Globus pallidus (tissue), 1 donor: ENCODE measurements at places on chromosomes 3 and 15.
A peak's percentile ranks its signal among the peaks of the same experiment; 100 is the strongest.

- no peak for DNase-seq
Measured at GRCh38 chr15:74381190-74381453, 13.7 kb upstream of the CYP11A1 start.

DNA sequence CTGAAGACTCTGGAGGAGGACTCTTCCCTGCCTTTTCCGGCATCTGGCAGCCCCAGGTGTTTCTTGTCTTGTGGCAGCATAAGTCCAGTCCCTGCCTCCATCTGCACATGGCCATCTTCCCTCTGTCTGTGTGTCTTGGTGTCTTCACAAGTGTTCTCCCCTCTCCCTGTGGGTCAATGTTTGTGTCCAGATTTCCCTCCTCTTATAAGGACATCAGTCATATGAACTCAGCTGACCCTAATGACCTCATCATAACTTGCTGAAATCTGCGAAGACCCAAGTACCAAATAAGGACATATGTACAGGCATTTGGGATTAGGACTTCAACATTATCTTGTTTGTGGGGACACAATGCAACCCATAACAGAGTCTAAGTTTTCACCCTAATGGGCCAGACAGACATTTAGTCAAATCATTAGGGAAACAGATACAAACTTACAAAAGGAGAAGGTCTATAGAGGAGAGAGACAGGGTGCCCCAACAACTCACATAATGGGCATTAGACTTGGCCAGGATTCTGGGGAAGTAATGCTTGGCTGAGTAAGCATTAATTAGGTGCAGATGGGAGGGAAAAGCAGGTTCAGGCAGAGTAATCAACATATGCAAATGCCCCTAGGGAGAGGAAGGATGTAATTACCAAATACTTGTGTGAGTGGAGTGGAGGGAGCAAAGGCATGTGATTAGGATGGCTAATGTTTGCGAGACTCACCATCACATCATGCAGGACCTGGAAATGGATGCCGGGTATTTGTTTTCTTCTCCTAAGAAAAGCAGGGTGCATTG, 372.8 kb upstream of the TBL1XR1 start:
- DNase-seq, result no peak

DNA sequence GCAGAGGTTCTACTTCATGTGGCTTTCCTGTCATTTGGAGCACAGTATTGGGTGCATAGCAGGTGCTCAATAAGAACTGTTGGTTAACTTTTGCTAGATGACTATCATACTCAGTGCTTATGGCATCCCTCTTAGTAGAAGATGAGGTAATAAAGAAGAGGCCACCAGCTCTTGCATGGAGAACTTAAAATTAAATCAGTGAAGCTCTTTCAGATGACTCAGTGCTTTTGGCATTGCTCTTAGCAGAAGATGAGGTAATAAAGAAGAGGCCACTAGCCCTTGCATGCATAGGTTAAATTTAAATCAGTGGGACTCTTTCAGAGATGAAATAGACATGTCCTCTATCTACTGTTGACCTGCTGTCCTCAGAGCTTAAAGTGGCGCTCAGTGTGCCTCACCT, 109.4 kb upstream of the FGF7 start:
- DNase-seq, result no peak

DNA sequence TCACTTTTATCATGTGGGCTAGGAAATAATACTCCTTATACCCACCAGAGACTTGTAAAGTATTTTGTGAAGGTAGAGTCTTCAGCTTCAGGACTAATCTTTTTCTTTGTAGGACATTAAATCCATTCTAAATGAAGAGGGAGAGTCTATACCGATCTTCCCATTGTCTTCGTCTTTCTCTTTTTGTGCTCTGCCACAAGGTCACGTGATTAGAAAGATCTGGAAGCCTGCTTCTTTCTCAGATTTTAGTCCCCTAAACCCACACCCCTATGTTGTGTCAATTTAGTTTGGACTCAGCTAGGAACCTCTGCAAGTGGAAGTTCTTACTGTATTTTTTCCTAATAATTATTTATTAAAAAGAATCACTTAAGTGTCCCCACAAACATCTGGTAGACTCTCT, 507.3 kb downstream of the PYDC2 start:
- DNase-seq, result no peak

GRCh38 chr15:79659691-79660090, 227.6 kb downstream of the MINAR1 start:
- no peak for DNase-seq

- no peak for DNase-seq
Measured at GRCh38 chr3:8709287-8709686, 24.3 kb upstream of the CAV3 start.

GRCh38 chr3:50483374-50483773, 20.1 kb downstream of the CACNA2D2 start:
- DNase-seq, result no peak

DNA sequence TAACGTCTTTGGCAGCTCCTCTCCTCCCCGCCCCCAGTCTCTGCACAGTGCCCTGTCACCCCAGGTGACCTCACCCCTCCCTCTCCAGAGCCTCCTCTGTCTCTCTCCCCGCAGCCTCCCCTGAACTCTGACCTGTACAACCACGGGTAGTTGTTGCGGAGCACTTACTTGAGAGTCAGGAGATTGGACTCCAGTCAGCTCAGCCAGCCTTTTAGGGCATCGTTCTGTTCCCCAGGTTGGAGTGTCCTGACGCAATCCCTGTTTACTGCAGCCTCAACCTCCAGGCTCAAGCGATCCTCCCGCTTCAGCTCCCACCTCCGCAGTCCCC, 177.7 kb downstream of the UACA start:
- DNase-seq, result no peak

- DNase-seq, result no peak
Measured at GRCh38 chr3:156825795-156826143, 384 bp upstream of the LEKR1 start.

GRCh38 chr3:124395584-124396338, 334.5 kb upstream of the UMPS start:
- DNase-seq, result no peak

- DNase-seq, result no peak
Measured at GRCh38 chr15:37104424-37104981, 4.2 kb upstream of the MEIS2 start.

DNA sequence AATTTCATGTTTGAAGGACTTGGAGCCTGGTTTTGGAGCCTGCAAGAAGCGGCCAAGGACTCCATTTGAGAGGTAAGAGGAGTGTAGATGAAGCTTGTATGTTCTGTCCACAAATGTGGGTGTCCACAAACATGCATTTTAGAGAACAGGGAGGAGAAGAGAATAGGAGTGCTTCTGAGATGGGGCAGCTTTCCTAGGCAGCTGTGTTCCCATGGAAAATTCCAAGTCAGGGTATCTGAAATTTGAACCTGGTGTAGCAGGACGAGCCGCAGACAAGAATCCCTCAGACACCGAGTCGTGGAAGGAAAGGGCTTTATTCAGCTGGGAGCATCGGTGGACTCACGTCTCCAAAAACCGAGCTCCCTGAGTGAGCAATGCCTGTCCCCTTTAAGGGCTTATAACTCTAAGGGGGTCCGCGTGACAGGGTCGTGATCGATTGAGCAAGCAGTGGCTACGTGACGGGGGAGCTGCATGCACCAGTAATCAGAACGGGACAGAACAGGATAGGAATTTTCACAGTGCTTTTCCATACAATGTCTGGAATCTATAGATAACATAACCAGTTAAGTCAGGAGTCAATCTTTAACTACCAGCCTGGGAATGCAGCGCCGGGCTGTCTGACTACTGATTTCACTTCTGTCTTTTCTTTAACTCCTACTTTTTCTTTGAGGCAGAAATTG, 71.4 kb upstream of the WDR72 start:
- DNase-seq, result no peak

DNA sequence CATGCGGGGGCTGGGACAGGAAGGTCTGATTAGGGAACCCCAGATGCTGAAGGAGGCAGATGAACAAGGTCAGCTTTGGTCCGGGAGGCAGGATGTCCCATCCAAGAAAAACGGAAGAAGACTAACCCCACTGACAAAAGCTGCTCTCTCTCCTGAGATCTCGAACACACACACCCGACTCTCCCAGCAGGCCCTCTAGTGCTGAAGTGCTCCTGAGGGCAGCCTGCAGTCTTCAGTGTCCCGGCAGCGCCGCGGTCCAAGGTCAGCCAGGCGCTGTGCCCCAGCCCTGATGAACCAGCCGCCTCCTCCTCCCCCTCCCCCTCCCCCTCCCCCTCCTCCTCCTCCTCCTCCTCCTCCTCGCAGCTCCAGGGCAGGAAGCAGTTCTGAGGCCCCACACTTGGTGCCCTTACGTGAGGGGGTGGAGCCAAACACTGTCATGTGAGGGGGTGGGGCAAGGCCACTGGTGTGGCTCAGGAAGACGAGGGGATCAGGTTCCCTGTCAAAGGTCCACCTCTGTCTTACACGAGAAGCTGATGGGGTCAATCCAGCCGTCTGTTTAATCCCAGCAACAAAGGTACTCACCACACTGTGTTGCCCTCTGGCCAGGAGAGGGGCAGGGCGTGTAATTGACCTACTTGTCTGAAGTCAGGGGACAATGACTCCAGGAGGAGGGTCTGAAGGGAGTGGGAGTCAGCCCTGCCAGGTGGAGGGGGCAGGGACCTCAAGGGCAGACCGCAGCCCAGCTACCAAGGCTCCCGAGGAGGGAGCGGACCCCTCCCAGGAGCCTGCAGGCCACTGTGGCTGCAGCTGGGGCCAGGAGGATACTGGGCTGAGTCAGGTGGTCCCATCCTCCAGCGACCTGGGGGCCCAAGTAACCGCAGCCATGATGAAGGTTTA, 34.3 kb downstream of the PRR23E start:
- no peak for DNase-seq

DNA sequence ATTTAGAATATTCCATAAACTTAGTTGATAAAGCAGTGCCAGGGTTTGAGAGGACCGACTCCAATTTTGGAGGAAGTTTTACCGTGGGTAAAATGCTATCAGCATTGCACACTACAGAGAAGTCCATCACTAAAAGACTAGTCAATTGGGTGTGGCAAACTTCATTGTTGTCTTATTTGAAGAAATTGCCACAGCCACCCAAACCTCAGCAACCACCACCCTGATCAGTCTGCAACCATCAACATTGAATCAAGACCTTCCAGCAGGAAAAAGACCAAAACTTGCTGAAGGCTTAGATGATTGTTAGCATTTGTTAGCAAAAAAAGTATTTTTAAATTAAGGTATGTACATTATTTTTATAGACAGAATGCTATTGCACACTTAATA, 60.5 kb downstream of the KLF13 start:
- no peak for DNase-seq

DNA sequence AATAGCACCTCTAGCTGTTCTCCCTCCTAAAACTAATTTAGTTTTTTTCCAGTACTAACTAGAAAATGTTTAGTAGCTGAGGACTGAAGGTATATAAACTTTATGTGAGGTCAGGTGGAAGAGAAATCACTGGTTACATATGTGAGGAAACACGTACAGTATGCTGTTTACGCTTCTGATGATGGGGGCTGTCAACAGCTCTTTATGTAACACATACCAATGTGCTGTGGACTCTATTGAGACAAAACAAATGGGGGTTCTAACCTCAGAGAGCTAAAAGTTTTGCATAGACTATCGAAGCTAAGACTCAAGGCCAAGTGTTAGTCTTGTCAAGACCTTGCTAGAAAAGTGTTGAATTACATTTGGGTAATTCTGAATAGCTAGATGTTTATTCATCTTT, 107.5 kb downstream of the SYNPR start:
- no peak for DNase-seq

DNA sequence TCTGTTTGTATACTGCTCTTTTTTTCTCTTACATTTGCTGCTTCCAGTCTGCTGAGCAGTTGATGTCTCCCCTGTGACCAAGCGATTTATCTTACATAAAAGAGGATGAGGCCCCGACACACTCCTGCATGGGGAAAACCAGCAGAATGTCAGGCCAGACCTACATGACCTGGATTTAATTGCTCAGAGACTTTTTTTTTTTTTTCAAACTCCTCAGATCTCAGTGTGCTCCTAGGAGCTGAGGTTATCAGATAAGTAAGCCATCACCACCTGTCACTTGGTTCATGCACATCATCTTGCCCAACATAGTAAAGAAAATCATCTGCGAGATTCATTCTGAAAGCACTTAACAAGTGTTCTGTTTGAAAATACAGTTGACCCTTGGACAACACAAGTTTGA, 163.1 kb downstream of the PLCL2 start:
- DNase-seq, result no peak

GRCh38 chr3:61315871-61316270, 64.6 kb upstream of the FHIT start:
- DNase-seq, result no peak

GRCh38 chr3:106341087-106341486, 472.3 kb upstream of the CBLB start:
- DNase-seq, result no peak

GRCh38 chr3:78163379-78163778, 1123.5 kb downstream of the ROBO2 start:
- DNase-seq, result no peak

GRCh38 chr15:35491999-35492398, 54.0 kb downstream of the DPH6 start:
- no peak for DNase-seq

DNA sequence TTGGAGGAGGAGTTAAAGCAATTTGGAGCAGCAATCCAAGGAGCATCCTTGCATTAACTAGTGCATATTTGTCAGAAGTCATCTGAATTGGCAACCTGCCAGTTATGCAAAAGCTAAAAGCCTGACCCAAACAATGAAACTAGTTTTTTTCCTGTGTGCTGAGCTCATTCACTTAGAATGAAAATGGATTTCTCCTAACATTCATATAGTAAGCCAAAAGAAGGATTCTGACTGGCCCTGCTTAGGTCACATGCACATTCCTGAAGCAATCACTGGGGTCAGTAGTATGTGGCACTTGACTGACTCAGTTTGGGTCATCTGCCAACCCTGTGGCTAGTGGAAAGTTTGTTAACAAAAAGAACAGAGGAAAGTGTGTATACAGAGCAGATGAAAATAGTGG, 30.5 kb downstream of the OXSM start:
- peak; percentile 30 for DNase-seq

- no peak for DNase-seq
Measured at GRCh38 chr15:41502795-41503668, 9.4 kb downstream of the ITPKA start.

- no peak for DNase-seq
Measured at GRCh38 chr3:126644615-126645014, 10.3 kb downstream of the TXNRD3 start.

GRCh38 chr15:58462973-58463663, 31.3 kb downstream of the LIPC start:
- DNase-seq, result no peak

DNA sequence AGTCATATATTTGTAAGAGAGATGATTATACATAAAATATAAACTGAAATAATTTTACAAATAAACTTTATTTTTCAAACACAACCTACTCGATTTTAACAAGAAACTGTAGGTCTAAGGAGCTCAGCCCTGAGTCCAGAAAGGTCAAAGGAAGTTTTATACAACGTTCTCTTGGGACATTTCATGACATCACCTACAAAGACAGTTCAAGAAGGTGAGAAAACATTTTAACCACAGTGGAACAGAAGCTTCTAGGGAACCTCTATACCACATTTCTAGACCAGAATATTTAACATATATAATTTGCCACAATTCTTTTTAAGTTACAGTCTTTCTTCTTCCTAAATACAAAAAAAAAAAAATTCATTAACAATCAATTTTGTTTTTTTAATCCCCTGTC, 40.1 kb downstream of the CBLB start:
- no peak for DNase-seq
